HepG2 (cell line): ENCODE measurements at places on chromosomes 6 and 20. TPM values are rescaled to one million over a fixed set of nuclear protein-coding genes. Genes with fewer than 3 reads are reported as not detected.

- DNase-seq, result no peak
Measured at GRCh38 chr6:87104667-87105066, 9.8 kb upstream of the CGA start.

DNA sequence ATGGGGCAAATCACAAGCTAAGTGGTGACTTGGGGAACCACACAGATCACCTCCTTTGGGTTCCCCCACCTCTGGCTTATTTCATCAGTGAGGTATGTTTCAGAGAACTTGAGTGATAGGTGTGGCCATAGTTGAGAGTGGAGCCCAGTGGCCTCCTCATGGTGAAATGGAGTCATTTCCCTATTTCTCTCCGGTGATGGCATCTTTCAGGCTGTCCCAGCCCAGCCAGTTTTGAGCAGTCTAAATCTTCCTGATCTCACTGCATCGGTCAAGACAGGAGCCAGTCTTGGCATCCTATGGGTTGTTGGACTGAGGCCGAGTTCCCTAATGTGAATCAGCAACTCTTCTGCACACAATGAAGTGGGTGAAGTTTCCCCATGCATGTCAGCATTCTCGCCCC lies 132.4 kb downstream of the EYA2 start:
- DNase-seq, result no peak

GRCh38 chr6:158819977-158820622 lies 932 bp upstream of the EZR start:
- no peak for DNase-seq

GRCh38 chr20:9225879-9226278 lies 157.0 kb downstream of the PLCB4 start:
- no peak for DNase-seq

- DNase-seq, result no peak
Measured at GRCh38 chr6:119677384-119677783, 327.8 kb upstream of the MAN1A1 start.

DNA sequence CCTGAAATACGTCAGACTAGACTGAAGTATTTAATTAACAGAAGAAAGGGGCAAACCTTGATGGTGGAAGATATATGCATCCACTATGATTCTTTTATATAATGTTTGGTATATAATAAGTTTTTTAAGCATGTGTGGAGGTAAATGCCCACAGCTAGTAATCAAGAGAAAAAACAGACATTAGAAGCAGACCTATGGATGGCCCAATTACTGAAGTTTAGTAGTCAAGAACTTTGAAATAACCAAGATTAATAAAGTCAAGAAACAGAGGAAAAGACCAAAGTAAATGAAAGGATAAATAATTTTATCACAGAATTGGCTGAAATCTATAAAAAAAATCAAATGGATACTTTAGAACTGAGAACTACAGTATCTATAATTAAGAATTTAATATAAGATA lies 15.3 kb downstream of the TTI1 start:
- DNase-seq, result no peak

GRCh38 chr6:113994934-113995342 lies 24.0 kb upstream of the HDAC2 start:
- peak; percentile 87 for DNase-seq

GRCh38 chr6:33623895-33624381 lies 2.8 kb downstream of the ITPR3 start:
- DNase-seq, result no peak

CHMP4B gene
- total RNA-seq, result 40.1 and 55.7 TPM in 2 replicates

GMEB2 gene
- total RNA-seq, result 11.6 and 12.4 TPM in 2 replicates
